Mucosa of gallbladder (tissue), 1 donor: ENCODE measurements at places on chromosomes 1 and 21. TPM values are rescaled to one million over a fixed set of nuclear protein-coding genes. Genes with fewer than 3 reads are reported as not detected.

DNA sequence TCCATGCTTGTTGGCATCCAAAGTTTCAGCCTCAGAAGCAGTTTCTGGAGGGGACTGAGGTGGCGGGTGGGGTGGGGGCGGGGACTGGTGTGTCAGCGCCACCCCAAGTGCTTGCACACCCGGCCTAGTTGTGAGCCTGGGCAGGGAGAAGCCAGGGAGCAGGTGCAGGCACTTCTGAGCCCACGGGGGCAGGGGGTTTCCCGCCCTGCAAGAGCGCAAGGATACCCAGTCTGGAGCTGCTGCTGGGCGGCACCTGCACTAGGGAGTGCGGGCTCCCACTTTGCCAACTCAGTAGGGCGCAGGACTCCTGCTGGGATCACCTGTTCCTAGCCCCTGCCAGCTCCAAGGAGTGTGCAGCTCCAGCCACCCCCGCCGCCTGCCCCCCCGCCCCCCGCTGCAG is 33.5 kb downstream of the MAGI3 start:
- DNase-seq = no peak

DNA sequence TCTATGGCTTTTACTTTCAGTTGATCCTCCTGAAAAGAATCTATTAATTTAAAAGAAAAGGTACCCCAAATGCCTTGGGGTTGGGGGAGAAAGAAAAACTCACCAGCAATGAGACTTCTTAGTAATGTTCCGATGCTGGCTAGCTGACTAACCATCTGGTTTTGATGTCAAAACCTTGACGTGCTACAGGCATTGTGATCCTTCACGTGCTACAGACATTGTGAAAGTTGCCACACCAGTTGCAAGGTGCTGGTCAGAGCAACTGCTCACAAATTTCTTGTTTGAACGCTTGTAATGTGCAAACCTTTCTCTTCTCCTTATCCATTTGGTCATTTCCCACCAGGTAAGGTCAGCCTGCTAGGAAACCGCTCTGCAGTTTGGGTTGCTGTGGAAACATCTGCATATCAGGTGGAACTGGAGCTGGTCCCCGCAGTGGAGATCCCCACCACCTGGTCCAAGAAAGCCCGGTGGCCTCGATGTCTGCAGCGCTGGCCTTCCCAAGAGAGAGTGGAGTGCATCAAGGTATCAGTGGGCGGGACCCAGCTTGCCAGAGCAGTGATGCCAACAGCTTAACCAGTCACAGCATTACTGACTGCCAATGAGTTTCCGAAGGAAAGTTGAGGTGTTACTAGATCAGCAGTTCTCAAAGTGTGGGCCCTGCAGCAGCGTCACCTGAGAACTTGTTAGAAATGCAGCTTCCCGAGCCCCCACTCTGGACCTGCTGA is 16.1 kb downstream of the MAB21L3 start:
- DNase-seq = no peak

- DNase-seq = no peak
Measured at GRCh38 chr1:163834778-163835177, 513.0 kb downstream of the NUF2 start.

GRCh38 chr21:33368576-33368975 is 34.6 kb upstream of the IFNGR2 start:
- DNase-seq = no peak

DNA sequence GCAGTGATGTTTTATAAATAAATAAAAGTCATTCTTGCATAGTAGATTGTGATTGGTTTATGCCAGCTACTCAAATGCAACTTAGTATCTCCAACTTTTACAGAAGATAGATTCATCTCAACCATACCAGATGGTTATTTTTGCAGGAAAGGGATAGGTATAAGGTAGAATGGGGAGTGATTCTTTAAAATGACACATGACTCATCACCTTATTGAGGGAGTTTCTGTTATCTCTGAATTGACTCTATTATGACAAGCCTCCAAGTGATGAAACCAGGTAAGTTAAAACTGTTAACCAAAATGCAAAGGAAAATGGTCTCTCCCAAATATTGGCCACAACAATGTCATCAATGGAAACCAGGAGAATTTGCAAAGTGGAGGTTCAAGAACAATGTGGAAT is 54.5 kb downstream of the PTPRC start:
- no peak for DNase-seq

The ID3 gene
- total RNA-seq = 48.9 TPM

The GPR37L1 gene
- 0.14 TPM for total RNA-seq

The MOB3C gene
- 12.8 TPM for total RNA-seq

The ANGPTL1 gene
- total RNA-seq = 24.2 TPM
